ENCODE measurements at places on chromosomes 5 and 9.

DNA sequence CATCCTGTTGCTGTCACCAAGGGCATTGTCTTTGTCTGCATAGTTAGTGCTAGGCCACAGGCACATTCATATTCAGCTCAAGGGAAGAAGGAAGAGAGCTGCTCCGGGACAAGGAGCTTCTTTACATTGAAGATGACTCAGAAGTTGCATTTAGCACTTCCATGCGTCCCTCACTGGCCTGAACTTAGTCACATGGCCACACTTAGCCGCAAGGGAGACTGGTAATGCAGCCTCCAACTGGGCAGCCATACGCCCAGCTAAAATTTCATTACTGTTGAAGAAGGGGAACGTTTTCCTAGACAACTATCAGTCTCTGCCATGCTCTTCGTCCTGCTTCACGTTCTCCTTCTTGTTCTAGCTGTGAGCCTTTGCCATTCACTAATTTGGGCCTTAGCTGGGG lies 20.0 kb downstream of the ACTL7B start:
- DNase-seq: no peak

DNA sequence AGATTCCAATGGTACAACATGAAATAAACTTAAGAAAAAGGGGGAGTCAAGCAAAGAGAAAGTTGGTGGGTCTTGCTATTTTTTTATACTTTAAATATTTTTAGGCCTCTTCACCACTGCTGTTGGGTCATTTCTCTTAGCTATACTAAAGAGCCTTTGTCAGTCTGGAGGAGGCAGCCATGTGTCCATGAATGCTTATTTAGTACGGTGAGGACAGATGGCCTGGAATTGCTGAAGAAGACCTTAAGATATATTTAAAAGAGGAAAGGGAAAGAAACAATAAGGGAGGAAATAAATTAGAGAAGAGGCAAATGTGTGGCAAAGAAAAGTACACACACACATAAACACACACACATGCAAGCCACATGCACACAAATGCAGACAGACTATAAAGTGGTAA lies 560.5 kb upstream of the MEF2C start:
- no peak for DNase-seq

DNA sequence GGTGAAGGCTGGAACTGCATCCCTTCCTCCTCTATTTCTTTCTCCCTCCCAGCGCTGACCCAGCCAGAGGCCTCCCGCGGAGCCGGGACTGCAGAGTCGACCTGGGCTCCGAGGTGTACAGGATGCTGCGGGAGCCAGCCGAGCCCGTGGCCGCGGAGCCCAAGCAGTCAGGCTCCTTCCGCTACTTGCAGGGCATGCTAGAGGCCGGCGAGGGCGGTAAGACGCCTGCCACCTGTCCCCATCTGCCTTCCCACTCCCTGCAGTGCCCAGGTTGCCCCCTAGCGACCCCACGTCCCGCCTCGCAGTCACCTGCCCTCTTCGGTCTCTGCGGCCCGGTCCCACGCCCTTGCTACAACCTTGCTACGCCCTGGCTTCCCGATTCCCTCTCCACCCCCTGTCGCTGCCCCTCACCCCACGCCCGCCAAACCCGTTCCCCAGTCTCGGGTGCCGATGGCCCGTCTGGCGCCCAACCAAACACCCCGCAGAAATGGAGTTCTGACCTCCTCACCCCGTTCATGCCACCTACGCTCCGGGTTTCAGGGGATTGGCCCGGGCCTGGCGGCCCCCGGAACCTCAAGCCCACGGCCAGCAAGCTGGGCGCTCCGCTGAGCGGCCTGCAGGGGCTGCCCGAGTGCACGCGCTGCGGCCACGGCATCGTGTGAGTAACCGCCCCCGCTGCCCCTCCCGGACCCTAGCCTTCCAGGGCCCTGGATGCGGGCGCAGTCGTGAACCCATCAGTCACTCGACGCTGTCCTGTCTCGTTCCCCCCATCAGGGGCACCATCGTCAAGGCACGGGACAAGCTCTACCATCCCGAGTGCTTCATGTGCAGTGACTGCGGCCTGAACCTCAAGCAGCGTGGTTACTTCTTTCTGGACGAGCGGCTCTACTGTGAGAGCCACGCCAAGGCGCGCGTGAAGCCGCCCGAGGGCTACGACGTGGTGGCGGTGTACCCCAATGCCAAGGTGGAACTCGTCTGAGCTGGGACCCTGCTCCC lies 14.1 kb downstream of the PDLIM4 start:
- no peak for DNase-seq

DNA sequence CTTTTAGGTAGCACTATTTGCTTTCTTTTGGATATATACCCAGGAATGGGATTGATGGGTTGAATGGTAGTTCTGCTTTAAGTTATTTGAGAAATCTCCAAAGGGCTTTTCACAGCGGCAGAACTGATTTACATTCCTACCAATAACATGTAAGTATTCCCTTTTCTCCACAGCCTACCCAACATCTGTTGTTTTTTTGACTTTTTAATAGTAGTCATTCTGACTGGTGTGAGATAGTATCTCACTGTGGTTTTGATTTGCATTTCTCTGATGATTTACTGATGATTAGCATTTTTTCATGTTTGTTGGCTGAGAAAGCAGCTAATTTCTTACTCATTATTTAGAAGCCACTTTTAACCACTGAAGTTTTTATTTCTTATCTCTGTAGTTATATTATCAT lies 221.1 kb upstream of the ACTBL2 start:
- no peak for DNase-seq

DNA sequence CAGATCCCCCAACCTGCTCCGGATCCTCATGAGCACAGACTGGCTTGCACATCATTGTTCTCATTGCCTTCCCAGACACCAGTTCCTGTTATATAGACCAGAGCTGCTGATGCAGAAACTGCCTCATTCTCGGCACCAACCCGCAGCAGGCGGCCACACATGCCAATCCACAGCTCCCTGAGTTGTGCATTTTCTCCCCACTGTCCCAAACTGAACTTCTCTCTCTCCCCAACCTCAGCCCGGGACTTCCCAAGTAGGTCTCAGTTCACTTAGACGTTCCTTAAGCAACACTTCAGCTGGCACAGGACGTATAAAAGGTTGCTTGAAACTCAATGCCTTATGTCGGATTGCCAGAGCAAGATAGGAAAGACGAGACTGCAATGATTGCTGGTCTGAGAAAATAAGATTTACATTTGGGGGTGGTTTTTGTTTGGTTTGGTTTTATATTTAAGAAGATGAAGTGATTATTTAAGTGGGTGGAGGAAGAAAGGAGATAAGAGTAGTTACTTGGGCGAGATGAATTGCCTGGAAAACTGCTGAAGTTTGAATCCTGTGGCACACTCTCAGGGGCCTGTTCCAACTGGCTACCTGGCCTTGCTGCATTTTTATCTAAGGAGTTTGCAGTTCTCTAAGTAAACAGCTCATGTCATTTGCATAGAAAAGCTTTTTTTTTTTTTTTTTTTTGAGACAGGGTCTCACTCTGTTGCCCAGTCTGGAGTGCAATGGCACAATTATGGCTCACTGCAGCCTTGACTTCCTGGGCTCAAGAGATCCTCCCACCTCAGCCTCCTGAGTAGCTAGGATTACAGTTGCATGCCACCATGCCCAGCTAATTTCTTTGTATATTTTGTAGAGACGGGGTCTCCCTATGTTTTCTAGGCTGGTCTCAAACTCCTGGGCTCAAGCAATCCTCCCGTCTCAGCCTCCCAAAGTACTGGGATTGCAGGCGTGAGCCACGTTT lies 155.4 kb downstream of the GOLPH3 start:
- no peak for DNase-seq

All from activated T-cell treated with anti-CD3 and anti-CD28 coated beads for 24 hours (primary cell).